ENCODE measurements at places on chromosomes 7 and 10.

DNA sequence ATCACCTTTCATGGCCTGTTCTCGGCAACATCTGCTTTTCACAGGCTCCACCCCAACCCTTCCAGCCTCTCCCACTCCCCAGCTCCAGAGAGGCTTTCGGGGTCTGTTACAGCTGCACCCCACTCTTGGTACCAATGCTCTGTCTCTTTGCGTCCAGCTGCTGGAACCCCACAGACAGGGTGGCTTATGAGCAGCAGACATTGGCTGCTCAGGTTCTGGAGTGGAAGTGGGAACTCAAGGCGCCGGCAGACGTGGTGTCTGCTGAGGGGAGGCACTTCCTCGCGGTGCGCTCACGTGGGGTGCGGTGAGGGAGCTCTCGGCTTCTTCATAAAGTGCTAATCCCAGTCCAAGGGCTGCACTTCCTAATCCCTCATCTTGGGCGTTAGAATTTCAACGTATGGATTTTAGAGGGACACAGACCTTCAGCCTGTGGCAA is 185.7 kb downstream of the ELFN1 start:
- no peak for DNase-seq

DNA sequence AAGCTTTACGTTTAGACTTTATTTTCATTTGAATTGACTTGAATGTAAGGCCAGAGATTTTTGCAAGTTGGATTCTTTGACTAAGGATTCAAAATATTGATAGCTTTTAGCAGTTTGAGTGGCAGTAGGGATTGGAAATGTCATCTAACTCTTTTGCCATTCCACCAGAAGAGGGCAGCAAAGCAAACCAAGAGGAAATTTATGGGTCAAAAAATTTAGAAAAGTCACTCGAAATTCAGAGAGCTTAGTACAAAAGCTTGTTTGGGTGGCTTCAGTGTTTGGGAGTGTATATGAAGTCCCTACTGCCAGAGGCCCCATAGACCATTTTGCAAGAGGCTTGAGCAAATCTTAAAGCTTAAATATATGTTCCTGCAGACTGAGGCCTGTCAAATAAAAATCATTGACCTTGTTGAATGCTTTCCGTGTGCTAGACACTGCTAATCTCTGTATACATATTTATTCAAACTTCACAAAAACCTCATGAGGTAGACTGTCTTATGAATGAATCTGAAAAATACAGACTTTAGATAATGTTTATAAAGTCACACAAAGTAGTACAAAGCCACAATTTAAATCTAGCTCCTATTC is 44.6 kb upstream of the RSBN1L start:
- peak; percentile 4 for DNase-seq

DNA sequence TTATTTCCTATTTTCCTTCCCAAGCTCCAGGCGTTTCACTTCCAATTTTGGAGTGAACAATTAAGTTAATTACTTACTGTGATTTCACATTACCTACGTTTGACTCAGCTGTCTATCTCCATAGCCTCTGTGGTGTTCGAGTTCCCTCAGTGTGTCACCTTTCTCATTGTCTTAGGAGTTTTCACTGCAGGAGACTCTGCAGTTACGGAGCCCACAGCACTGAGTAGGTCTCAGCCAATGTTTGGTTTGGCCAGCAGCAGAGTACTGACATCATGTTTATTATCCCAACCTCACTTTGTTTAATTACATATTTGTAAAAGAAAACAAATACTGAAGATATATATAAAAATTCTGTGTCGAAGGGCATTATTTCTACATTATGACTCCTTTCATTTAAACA is 1123.9 kb downstream of the CNTNAP2 start:
- DNase-seq: no peak

DNA sequence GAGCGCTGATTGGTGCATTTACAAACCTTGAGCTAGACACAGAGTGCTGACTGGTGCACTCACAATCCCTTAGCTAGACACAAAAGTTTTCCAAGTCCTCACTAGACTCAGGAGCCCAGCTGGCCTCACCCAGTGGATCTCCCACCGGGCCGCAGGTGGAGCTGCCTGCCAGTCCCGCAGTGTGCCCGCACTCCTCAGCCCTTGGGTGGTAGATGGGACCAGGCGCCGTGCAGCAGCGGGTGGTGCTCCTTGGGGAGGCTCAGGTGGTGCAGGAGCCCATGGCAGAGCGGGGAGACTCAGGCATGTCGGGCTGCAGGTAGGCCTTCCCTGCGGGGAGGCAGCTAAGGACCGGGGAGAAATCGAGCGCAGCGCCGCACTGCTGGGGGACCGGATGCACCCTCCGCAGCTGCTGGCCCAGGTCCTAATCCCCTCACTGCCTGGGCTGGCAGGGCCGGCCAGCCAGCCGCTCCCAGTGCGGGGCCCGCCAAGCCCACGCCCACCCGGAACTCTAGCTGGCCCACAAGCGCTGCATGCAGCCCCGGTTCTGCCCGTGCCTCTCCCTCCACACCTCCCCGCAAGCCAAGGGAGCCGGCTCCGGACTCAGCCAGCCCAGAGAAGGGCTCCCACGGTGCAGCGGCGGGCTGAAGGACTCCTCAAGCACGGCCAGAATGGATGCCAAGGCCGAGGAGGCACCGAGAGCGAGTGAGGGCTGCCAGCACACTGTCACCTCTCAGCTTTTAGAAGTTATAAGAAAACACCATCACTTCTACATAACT is 128.9 kb downstream of the ZNF438 start:
- DNase-seq: no peak

DNA sequence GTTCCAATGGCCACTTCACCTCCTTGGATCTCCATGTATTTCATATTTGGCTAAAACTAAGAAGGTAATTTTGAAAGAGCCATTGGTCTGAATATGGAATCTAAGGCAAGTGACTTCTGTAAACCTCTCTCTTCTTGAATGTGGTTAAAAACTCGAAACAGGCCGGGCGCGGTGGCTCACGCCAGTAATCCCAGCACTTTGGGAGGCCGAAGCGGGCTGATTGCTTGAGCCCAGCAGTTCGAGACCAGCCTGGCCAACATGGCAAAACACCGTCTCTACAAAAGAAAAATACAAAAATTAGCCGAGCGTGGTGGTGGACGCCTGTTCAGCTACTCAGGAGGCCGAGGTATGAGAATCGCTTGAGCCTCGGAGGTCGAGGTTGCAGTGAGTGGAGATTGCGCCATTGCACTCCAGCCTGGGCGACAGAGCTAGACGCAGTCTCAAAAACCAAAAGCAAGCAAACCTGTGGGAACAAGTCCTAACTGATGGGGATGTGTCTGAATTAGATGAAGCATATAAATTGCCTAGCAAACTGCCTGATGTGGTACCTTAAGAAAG is 2.2 kb downstream of the LANCL2 start:
- no peak for DNase-seq

DNA sequence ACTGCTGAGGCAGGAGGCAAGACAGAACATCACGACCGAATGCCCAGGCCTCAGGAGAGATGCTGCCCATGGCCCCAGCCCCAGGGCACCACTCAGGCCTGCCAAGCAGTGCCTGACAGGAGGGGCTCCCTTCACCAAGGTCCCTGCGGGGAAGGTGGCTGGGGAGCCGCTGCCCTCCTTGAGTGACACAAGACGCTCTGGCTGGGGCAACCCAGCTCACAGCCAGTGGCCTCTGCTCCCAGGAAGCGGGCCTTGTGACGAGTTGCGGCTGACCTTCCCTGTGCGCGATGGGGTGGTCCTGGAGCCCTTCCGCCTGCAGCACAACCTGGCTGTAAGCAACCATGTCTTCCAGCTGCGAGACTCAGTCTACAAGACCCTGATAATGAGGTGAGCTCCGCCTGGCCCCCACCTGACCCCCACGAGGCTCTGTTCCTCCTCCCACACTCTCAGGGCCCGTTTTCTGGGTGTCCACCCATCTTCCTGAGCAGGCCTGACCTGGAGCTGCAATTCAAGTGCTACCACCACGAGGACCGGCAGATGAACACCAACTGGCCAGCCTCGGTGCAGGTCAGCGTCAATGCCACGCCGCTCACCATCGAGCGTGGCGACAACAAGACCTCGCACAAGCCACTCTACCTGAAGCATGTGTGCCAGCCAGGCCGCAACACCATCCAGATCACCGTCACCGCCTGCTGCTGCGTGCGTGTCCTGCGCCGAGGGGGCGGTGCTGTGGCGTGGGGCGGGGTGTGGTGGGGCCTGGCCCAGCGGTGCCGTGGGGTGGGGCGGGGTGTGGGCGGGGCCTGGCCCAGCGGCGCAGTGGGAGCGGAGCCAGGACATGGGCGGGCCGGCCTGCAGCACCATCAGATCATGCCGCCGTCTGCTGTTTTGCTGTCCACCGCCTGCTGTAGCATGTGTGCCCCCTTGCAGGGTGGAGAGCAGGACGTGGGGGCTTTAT is 12.8 kb downstream of the ZMIZ2 start:
- no peak for DNase-seq

DNA sequence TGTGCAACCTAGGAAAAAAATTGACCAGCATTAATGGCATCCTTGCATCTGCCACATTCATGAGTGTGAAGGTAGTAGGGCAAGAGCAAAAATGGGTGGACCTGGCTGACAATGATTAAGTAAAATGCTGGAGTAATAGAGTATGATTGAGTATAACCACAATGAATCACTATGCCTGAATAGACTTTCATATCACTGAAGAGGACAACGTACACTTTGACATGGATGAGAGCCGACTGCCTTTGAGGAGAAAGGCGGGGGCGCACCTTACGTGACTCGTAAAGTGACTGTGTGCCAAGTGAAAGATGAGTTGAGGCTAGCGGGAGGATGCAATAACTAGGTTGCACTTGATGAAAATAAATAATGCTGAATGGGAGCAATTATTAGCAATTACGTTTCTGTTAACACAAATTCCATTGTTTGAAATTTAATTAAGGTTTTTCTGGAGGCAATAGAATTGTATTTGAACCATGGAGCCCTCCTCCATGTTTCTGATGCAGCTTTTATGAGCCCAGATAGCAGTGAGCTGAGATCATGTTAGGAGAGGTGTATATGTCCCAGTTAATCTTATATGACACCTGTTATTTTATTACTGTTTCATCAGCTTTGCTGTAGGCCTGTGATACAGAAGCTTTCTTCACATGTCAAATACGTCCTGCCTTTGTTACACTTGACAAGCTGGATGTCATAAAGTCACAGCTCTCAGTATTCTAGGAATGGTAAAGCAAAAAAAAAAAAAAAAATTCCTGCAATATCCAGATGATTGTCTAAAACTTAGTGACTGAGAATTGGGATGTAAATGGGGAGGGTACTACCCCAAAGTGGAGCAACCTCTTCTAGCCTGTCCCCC is 596.5 kb downstream of the NXPH1 start:
- DNase-seq: no peak

- no peak for DNase-seq
Observed at GRCh38 chr10:46318799-46319198, 32.0 kb downstream of the ANTXRL start.

DNA sequence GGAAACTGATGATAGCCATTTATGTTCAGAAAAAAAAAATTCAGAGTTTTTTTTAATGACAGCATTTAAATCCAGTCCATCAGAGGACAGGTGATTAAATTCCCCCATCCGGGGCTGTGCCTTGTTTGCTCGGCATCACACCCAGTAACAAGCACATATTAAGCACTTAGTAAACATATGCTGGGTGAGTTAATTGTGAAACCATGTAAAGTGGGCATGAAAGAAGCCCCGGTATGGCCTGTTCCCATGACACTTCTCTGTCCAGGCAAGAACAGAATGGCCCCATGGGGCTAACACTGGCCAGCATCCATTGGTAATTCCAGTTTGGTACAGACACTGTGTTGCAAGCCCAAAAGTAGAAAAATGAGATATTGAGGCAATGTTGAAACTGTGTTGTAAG is 220.8 kb upstream of the RNF32 start:
- no peak for DNase-seq

GRCh38 chr7:40077849-40078248 is 56.6 kb downstream of the MPLKIP start:
- no peak for DNase-seq

DNA sequence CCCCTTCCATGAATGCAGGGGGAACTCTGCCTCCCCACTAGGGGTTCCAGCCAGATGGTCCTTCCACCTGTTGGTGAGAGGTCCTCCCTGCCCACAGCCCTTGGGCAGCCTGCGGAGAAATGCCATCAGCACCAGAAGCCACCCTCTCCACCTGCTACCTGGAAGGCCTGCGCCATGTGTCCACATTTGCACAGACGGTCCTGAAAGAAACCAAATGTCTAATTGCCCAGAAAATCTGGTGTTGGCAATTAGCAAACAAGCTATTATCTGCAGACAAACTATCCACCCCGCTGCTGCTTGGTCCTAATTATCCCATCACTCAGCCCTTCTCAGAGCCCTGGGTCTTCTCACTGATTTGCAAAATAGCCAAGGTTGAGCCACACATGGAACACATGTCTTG is 32.3 kb downstream of the HSPA12A start:
- DNase-seq: no peak

All from activated CD4-positive, alpha-beta T cell treated with anti-CD3 and anti-CD28 coated beads, Interleukin-2, amount 50 U/mL, for 4 hours (primary cell).